ENCODE measurements at places on chromosomes 2 and 18. TPM values are rescaled to one million over a fixed set of nuclear protein-coding genes. Genes with fewer than 3 reads are reported as not detected.

DNA sequence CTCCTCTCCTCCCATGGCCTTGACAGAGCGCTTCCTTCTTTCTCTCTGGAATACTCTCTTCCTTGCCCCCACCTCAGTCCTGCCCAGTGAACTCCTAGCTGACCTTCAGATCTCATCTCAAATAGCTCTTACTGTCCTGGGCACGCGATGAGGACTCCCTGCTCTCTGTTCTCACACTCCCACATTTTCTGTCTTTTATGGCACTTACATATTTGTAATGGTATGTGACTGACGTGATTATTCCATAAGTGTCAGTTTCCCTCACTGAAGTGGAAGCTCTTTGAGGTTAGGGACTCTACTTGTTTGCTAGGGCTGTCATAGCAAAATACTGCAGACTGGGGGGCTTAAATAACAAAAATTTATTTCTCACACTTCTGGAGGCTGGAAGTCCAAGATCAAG, 1.7 kb upstream of the DYSF start:
- no peak for DNase-seq

GRCh38 chr2:236862961-236863728, 222.5 kb upstream of the COPS8 start:
- no peak for DNase-seq

DNA sequence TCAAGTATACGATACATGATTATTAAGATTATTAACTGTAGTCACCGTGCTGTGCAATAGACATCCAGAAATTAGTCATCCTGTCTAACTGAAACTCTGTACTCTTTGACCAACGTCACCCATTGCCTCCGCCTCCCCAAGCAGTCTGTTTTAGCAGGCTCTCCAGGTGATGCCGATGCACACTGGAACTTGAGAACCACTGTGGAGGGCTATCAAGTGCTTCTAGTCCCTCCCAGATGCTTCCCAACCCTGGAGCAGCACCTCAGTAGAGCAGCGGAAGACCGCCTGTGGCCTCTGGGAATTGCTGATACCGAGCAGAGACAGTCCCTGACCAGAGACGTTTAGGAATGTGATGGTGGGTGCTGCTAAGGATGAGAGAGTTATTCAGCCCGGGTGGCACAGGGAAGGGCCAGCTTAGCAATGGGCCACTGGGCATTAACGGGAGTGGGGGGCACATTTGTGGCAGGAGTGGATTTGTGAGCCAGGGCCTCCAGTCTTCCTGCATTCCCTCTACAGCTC, 50.7 kb downstream of the LIPG start:
- no peak for DNase-seq

DNA sequence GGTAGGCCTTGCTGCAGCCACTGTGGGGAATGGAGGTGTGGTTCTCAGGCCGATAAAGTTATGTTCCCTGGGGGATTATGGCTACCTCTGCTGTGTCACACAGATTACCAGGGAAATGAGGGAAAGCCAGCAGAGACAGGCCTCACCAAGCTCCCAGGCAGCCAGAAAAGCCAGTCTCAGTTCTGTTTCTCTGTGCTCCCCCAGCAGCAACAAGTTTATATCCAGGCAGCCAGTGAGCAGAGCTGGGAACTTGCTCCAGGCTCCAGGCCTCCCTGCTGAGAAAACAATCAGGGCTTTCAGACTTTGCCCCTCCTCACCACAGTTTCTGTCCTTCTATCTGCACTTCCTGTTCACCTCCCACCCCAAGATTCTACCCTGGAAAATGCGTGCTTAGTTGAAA, 596.6 kb upstream of the GYPC start:
- DNase-seq, result peak; percentile 3

Gene PELI1
- 47.3 TPM for total RNA-seq

DNA sequence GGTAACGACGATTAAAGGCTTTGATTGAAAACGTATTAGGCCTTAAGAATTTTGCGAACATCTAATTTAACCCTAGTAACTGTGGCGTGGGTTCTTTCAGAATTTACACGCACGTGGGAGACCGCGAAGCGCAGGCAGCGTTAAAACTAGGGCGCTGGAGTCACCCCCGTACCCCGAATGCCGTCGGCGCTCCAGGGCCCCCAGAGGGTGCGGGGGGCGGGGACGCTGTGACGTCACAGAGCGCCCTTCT, 673 bp upstream of the SMCHD1 start:
- DNase-seq, result no peak

GRCh38 chr18:74982946-74983635, 225.8 kb downstream of the PTGR3 start:
- no peak for DNase-seq

Gene MSTN
- total RNA-seq, result 0.36 TPM

Gene SLC9A2
- not detected for total RNA-seq

DNA sequence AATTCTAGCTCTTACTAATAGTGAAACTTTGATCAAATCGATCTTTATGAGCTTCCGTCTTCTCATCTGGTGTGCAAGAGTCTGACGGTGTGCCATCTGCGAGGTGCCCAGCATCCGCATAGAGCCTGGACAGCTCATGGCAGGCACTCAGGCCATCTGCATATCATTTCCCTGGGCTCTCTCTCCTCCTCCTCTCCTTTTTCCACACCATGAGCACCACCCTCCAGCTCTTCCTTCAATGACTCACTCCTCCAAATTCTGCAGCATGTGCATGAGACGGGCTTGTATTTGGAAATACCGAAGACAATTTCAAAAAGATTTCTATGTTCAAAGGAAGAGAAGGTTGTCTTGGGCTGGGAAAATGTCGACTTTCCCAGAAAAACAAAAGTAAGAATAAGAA, 161.1 kb downstream of the CCBE1 start:
- no peak for DNase-seq

Gene ABCB6
- 35.9 TPM for total RNA-seq

Gene ALPP
- total RNA-seq, result not detected

GRCh38 chr2:183269956-183270355, 145.7 kb downstream of the NUP35 start:
- DNase-seq, result no peak

GRCh38 chr2:164792316-164793170, 49.1 kb downstream of the COBLL1 start:
- no peak for DNase-seq

- DNase-seq, result no peak
Observed at GRCh38 chr2:183227176-183227575, 102.9 kb downstream of the NUP35 start.

DNA sequence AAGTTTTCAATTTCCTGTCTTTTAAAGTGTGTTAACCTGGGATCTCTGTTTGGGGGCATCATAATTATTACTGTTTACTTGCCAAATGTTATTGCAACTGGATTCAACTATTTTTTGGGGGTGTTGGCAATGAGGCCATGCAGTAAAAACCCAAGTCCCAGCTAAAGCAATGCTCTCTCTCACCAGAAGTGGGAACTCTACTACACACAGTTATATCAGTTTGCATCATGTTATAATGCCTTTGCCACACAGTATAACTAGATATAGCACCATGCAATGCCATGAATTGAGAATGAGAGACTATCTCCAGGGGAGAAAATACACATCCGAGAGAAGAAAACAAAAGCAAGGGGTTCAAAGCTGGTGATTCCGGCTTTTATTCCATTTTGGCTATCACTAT, 79.0 kb downstream of the GCA start:
- DNase-seq, result no peak

DNA sequence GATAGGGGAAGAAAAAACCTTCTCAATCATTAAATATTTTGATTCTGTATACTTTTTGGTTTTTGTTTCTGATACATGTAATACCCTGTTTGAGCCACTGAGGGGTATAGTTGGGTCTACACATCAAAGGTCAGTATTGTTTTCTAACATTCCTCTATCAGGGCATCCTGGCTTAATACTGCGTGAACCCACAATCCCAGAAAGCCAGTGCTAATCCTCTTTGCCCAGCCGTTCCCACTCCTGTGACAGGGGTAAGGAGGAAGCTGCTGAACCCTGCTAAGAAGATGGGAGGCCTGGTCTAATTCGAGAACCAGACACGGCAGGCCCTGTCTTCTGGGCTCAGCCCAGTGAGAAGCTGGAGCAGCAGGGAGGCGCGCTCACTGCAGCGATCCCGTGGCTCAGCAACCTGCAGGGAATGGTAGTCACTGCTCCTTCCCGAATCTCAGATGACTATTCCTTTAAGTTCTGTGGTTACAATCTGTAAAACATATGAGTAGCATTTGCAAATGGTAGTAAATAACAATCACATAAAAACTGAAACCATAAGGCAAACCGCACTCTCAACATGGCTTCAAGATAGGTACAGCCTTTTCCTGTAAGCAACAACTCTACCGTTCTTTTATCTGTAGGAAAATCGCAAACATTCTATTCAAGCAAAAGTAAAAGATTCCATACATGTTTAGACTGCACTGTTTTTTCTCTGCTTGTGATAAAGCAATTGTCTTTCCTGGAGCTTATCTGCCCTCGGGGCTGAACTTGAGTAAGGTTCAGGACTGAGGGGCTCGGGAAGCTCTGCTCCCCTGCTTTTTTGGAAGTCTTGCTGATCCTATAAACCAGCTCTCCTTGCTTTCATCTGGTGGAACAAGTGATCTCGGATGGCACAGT, 87.0 kb downstream of the EPB41L3 start:
- no peak for DNase-seq

DNA sequence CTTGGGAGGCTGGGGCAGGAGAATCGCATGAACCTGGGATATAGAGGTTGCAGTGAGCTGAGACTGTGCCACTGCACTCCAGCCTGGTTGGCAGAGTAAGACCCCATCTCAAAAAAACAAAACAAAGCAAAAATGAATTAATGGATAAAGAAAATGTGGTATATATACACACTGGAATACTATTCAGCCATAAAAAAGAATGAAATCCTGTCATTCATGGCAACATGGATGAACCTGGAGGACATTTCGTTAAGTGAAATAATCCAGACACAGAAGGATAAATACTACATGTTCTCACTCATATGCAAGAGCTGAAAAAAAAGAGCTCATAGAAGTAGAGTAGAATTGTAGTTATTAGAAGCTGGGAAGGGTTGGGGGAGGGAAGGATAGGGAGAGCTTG, 80.8 kb downstream of the RAB31 start:
- no peak for DNase-seq

DNA sequence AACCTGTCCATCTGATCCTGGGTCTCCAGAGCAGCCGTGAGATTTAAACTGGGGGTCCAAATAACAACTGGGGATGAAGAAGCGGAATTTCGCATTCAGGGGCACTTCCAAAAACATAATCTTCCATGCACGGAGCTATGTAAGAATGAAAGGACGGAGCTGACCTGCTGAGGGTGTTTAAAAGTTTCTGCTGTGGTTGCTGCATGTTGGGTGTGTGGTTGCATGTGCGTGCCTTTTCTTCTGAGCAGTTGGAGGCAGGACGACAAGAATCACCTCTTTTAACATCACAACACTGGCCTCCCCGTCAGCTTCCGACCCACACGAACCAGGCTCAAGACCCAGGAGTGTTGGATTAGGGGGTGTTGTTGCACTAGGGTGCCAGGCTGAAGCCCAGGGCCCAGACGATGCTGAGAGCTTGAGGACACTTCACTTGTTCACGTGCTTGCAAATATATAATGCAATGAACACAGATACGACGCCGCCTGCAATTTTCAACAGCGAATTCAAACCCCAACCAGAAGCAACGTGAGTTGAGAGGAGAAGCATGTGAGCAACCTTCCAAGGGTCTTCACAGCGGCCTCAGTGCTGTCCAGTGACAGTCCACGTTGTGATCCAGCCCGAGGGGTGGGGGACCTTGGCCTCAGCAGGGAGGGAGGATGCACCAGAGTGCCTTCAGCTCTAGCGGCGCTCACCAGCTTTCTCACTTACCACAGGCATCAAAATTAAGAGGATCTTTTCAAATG, 76.0 kb upstream of the SALL3 start:
- DNase-seq, result no peak

GRCh38 chr2:85702172-85702571, 8.0 kb downstream of the GNLY start:
- no peak for DNase-seq

Gene PCARE
- total RNA-seq, result not detected

GRCh38 chr18:48108136-48108535, 177.7 kb upstream of the SMAD2 start:
- DNase-seq, result no peak

Gene APCDD1
- 49.8 TPM for total RNA-seq

DNA sequence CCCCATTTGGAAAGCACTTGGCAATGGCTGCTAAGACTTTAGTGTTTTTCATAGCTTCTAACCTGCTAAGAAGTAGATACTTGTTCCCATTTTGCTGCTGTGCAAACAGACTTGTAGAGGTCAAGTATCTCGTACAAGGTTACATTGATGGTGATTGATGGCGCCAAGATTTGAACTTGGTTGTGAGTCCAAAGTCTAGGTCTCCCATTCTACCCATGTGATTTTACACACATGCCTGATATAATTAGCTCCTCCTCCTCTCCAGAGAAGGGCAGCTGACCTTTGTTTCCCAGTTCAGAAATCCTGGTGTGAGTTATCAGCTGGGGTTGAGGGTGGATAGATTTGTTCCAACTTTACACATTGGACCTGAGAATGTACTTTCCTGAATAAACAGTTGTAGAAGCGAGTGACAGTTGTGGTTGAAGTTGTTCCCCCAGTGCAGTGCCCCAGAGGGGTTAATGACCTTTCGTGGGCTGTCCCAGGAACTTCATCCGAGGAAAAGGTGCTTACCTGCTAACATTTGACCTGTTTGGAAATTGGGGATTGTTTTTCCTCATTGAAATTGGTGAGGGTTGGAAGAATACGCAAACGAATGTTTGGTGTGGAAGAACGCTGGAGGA, 10.4 kb downstream of the TCF7L1 start:
- no peak for DNase-seq

- no peak for DNase-seq
Observed at GRCh38 chr2:226699321-226699720, 100.3 kb downstream of the IRS1 start.

Measured in neural crest cell (in vitro differentiated cells).